ENCODE measurements at places on chromosomes 2 and 18.

GRCh38 chr18:36450264-36450663 lies 152.8 kb downstream of the FHOD3 start:
- no peak for DNase-seq

DNA sequence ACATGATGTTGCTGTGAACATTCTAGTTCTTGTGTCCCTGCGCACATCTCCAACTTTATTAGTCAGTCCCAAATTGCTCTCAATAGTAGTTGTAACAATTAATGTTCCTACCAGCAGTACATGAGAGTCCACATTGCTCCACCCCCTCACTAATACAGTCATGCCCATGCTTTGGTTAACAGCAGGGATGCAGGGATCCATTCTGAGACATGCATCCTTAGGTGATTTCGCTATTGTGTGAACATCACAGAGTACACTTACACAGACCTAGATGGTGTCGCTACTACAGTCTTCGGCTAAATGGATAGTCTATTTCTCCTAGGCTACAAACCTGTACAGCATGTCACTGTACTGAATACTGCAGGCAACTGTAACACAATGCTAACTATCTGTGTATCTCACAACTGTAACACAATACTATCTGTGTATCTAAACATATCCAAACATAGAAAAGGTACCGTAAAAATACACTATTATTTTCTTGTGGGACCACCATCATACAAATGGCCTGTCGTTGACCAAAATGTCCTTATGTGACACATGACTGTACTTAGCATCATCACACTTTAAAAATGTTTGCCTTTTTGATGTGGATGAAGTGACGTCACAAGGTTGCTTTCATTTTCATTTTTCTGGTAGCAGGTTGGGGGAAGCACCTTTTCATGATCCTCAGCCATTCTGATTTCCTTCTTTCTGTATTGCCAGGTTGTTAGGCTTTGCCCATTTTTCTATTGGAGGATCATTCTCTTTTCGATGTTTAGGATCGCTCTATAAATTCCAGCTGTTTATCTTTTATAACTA lies 82.9 kb upstream of the RNF152 start:
- peak; percentile 31 for DNase-seq

DNA sequence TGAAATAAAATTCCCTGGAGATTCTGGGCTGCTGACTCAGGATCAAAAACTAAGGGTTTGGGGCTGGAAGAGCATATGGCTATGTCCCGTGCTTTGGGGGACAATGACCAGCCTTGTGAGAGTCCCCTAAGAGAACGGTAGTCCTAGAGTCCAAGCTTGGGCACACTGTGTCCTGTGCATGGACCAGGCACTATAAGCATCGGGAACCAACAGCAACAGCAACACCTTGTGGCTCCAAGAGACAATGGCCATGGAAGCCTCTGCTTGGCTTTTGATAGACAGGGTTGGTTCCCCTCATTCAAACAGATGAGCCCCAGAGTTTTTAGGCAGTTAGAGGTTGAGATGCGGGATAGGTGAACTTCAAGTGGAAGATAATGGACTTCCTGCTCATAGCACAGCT lies 294.4 kb upstream of the CHAC2 start:
- DNase-seq: no peak

DNA sequence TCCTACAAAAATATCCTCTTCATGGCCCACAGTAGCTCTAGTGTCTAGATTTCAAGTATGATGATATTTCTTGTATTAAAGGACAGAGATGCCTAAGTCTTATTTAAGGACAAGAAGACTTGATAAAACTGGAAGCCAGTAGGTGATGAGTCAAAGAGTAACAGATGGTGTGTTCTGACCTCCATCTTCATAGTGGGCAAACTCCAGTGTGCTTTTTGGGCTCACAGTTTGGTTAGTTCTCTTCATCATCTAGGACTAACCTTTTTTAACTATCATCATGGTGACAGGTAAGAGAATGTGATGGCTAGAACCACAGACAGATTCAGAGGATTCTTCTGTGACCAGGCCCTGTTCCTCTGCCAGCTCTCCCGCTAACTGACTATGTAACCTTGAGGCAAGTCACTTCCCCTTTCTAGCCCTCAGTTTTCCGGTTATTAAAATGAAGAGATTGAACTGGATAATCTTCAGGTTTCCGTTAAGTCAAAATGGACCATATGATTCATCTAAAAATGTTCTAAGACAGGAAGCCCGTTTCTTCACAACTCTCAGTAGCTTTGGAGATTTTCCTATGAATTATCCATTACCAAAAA lies 140.3 kb upstream of the RASGRP3 start:
- no peak for DNase-seq

DNA sequence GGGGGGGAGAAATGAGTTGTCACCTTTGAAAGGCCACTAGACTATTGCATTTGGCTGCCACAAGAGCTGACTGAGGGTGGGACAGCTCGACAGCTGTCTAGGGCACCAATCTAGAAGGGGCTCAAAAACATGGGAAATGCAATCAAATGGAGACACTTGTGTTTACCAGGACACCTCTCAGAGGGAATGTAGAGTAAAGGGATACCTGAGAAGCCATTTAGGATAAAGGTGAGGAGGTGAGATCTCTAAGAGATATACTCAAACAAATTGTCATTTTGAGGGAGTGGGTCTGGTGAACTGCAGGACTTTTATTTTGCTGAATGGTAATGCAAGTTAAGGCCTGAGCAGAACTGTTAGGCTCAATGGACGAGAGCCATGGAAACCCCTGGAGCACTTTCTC lies 159.8 kb downstream of the DDX1 start:
- no peak for DNase-seq

DNA sequence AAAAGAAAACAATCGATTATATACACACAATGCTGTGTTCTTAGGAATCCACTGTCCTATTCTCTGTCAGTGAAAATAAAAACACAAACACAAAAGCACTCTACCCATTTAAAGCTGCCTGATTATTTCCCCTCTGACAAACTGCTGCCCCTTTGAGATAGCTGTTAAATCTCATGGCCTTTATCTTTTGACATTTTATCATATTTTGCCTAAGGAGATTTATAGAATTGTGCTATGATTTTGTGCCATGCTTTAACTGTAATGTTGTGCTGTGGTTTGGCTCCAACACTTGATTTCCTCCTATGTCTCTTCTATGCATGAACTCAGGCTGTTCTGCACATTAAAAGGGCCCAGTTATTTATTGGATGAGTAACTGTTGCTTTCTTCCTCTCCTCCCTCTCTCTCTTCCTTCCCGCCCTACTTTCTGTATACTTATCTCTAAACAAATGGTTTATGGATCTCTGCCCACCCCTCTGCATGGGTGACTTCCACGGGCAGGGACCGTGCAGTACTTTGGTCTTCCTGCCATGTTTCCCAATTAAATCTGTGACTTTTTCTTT lies 1096.6 kb downstream of the TSN start:
- DNase-seq: no peak

DNA sequence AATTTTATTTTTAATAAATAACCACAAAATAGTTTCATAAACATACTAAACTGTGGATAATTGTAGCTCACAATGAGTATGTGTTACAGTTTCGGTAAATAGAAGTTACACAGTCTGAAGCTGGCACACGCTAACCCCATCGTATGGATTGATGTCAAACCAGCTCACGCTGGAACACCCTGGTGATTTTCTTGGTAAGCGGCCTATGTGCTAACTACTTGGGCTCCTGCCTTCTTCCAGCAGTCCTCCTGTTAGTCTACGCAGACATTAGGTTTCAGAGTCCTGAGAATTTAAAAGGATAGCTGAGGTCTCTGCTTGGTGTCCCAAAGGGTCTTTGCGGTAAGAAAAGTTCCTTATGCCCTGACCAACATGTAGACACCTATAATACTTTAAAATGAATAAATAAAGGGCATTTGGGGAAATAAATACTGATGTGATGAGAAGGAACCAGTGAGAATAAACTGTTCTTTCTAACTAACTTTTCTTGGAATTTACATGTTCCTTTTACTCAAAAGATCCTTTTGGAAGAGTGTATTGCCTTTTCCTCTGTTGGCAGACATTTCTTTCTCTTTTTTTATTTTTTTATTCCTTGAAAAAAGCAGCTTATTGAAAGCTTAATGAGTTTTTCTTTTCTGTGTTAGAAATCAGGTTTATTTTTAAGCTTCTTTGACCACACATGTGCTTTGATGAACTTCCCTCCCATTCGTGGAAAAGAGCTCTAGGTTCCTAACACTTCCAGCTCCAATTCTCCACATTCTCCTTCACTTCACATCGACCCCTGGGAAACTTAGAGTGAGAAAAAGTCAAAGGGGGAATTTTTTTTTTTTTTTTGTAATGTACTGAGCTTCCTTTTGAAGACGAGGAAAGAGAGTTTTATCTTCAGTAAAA lies 322.2 kb downstream of the IRS1 start:
- no peak for DNase-seq

- DNase-seq: no peak
Observed at GRCh38 chr2:230471074-230471473, 55.1 kb downstream of the SP100 start.

GRCh38 chr2:111659361-111660333 lies 224.3 kb downstream of the ANAPC1 start:
- DNase-seq: no peak

- DNase-seq: no peak
Observed at GRCh38 chr2:217269701-217270484, 410.0 kb upstream of the TNP1 start.

DNA sequence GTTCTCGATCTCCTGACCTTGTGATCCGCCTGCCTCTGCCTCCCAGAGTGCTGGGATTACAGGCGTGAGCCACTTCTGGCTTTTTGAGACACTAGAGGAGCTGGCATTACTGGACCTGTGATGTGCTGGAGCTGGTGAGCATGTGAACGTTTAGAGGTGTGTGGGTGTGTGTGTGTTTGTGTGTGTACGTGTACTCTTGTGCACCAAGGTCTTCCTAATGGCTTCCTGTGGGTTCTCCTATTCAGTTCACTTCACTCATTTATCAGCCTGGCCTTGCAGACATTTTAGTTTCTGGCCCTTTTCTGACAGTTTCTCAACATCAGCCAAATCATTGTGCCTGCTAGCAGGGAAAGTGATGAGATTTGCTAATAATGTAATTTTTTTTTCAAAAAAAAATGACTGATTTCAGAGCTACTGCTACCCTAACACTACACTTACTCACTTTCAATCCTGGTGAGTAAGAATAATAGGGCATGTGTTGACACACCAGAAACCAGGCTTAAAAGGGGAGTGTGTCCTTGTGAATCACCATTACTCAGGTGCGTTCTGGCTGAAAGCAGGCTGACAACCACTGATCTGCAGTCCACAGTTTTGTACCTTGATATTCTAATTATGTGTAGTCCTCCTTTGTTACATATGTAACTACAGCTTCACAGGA lies 41.0 kb upstream of the ACTR3 start:
- no peak for DNase-seq

- DNase-seq: no peak
Observed at GRCh38 chr2:106189325-106189724, 4.8 kb downstream of the UXS1 start.

DNA sequence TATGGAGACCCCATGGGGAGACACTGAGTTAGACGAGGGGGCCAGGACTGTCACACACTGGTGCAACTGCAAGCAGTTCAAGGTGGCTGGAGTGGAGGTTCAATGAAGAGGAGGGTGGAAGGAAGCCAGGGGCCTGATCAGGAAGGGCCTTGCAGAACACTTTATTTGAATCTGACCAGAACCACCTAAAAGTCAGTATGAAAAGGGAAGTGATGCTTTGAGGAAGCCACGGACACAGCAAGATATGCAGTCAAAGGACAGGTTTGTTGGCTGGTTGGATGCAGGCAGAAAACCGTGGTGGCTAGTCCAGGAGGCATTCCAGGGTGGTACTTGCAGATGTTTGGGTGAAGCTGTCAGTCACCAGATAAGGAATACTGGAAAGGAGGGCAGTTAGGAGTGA lies 3.5 kb upstream of the FAM124B start:
- DNase-seq: no peak

GRCh38 chr2:69291004-69291650 lies 95.9 kb downstream of the GFPT1 start:
- no peak for DNase-seq

- DNase-seq: peak; percentile 15
Observed at GRCh38 chr2:85537600-85538506, 1.1 kb upstream of the MAT2A start.

DNA sequence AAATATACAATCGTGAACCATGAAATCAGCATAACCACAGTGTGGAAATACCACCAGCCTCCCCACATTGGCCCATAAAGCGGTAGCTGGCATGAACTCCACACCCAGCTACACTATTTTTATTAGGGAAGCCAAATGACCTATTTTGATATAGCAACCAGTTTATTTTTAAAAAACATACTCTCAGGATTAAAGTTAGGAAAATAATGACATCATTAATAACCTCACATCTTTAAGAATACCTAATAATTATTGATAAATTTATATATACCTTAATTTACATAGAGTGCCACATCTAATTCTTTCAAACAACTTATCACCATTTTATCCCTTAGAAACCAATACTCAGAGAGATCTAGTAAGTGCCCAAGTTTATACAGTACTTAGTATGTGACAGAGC lies 692.0 kb upstream of the PKDCC start:
- DNase-seq: no peak

All from stimulated activated CD4-positive, alpha-beta T cell treated with anti-CD3 and anti-CD28 coated beads, Interleukin-4, amount 100 ng/mL, for 4 hours (primary cell).